Activated T-cell treated with anti-CD3 and anti-CD28 coated beads for 1 hour (primary cell): ENCODE measurements at places on chromosomes 4 and X.

DNA sequence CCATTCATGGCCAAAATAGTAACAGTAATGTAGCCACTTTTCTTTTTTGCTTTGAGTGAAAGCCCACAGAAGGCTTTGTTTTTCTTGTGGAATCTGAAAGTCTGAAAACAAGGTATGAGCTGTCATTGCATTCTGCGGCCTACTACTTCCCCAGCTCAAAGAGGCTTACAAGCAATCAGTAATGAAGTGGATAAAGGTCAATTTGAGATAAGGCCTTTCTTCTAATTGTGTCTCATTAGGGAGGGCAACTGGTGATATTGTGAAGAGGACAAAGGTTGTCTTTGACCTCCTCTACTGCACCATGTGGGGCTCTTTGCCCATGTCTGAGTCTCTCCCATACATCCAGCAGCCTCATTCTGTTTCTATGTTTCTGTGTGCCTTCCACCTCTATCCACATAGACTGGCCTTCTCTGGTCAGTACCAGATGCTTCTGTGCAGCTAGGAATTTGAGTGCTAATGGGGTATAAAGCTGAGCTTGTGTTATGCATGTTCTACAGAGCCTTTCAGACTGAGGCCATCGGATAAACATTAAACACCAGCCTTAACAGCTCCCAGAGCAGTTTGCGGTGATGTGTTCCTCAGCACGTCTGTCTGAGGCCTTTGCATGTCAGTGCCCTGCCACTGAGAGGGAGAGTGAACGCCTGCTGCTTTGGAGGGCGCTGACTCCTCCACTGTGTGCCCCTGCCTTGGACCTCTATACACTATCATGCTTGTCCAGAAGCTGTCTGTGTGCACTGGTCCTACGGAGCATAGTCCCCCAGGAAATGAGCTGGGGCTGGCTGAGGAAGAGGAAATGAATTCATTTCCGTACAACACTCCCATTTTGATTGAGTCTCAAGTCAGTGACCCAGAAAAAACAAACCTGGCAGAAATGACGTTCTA, 80.2 kb downstream of the SH2D1A start:
- no peak for DNase-seq

GRCh38 chr4:139770361-139770760, 104.7 kb downstream of the MGST2 start:
- DNase-seq, result no peak

GRCh38 chr4:181896614-181897013, 346.6 kb upstream of the TENM3 start:
- no peak for DNase-seq

DNA sequence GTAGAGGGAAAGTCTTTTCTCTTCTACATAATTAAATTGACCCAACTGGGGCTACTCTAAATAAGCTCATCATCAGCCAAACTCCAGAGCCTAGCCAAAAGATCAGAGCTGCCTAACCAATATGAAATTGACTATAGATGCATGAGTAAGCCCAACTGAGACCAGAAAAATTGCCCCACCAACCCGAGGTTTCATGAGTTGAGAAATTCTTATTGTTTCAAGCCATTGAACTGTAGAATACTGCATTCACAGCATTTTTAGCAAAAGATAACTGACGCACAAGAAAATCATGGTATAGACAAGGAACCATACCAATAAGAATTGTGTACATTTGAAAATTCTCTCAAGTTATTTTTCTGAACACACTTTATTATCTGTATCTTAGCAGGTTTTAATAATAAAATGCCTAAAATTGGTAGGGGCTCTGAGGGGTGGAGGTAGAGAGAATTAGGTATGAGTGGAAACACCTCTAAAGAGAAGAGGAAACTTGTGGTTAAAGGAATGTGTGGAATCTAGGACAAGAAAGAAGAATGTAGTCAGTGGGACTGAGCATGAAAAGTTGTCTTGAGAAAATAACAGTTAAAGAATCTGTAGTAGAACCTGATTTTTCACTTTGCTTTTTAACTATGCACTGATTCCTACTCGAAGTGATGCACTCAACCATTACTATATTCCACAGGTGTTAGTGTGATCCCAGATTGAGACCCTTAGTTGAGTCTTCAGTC, 200.9 kb upstream of the PPP1R2C start:
- no peak for DNase-seq
